Activated naive CD4-positive, alpha-beta T cell treated with anti-CD3 and anti-CD28 coated beads for 36 hours (primary cell): ENCODE measurements at places on chromosomes 6 and 20.

- DNase-seq, result no peak
Measured at GRCh38 chr6:168153553-168153952, 74.5 kb upstream of the FRMD1 start.

- no peak for DNase-seq
Measured at GRCh38 chr6:40774932-40775331, 187.8 kb upstream of the LRFN2 start.

DNA sequence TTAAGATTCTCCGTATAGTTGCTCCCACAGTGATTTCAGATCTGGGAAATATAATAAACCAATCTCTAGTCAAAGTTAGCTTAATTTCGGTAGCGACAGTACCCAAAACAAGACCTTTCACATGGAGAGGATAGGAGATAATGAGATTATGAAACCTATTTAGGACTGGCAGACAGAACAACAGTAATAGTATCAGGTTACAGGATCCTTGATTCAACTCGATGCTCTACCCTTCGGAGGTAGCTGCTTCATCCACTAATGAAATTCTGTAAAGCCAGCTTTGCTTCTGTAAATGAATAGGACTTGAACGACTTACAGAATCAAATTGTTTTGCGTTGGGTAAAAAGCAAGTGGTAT is 534 bp upstream of the AKIRIN2 start:
- DNase-seq, result no peak

DNA sequence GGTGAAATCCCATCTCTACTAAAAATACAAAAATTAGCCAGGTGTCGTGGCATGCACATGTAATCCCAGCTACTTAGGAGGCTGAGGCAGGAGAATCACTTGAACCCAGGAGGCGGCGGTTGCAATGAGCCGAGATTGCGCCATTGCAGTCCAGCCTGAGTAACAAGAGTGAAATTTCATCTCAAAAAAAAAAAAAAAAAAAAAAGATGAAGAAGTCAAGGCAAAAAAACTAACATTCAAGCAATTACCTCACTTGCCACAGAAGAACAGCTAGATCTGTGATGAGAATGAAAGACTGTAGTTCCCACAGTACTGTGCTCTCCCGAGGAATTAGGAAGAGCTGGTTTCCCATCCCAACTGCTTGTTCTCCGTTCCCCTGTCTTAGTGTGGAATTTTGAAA is 144.7 kb upstream of the ECI2 start:
- DNase-seq, result no peak

DNA sequence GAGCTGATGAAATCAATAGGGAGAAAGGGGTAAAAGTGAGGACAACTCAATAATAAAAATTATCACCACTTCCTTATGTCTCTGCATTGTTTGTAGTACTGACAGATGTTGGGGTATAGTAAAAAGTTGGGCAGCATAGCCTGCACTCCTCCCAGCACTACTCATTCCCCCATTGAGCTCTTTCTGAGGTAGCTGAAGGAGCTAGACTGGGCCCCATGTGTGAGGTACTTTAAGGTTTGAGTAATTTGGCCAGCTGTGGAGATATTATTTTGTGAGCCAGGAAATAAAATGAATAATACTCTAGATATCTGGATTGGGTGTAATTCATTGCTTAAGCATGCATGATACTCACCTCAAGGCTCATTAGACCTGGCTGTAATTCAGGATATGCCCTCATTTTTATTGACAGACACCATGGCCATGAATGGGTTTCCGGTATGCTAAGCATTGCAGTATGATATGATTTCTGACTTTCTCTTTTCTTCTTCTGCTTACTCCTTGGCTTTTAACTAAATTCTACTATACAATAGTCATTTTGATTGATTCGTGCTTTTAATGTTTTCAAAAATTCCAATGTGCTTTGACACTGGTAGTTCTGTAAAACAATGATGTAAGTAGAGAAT is 283.9 kb upstream of the RIMS1 start:
- DNase-seq, result no peak

- DNase-seq, result no peak
Measured at GRCh38 chr6:84260926-84261325, 33.5 kb upstream of the CEP162 start.

- no peak for DNase-seq
Measured at GRCh38 chr6:42276034-42276890, 58.6 kb upstream of the MRPS10 start.

DNA sequence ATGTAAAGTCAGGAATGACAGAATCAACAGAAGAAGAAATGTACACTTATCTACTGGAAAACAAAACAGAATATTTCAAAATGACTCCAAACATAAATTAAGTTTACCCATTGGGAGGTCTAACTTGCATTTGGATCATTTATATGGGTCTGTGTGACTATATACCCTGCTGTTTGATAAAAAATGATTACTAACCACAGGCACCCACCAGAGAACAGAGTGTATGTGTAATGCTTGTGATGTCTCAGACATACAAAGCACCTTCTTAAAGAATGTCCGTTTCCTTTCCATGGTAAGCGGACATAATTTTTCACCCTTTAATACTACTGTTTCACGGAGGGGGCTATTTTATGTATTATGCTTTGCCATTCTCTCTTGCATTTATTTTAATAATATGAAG is 19.2 kb downstream of the SIM1 start:
- no peak for DNase-seq

DNA sequence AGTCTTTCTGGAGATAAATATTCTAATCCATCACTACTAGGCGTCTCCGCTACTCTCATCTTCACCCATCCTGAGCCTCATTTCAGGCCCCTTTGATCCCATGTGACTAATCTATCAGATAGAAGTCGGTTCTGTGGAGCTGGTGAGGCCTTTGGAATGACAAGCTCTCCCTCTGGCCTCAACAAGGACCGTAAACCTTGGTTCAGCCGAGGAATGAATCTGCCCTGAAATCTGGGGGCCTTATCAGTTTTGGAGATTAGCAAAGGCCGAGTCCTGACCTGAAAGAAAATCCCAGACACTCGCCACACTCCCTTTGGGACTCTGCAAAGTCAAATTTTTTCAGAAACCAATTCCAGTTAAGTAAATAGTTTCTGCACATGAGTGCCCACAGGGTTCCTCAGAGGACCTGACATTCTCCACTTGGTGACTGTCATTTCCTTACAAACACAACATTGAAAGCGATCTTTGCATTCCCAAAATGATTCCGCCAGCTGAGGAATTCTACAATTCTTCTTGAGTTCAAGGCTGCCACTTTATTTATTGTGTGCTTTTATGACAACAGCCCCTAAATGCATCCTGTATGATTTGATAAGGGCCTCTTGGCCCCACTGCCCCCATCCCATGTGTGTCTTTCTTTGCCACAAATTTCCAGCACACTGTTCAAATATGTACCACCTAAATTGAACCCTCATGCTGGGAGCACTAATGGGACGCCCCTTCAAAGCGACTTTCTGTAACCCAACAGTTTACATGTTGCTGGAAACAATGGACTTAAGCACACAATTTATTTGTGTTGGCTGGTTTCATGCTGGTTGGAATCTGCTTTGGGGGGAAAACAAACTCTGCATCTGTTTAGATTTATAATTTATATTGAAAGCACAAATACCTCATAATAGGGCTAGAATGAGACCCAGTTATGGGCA is 10.0 kb upstream of the RIPOR3 start:
- DNase-seq, result no peak

DNA sequence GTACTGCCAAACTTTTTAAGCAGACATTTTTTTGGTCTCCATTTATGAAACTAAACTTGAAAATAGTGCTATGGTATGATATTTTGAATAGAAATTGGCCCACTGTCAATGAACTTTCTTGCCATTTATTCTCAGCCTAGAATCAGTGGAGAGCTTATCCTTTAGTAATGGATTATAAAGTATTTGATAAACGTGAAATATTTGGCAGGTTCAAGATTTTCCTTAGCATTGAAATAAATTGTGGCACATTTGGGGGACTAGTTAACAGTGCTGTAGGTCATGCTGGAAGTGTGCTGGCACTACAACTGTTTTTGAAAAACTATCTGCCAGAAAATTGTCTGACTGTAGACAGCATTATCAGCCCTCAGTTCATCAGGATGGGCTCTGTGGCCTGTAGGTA is 2.1 kb downstream of the PRSS35 start:
- DNase-seq, result no peak

- DNase-seq, result no peak
Measured at GRCh38 chr6:168332020-168332419, 12.4 kb upstream of the DACT2 start.

DNA sequence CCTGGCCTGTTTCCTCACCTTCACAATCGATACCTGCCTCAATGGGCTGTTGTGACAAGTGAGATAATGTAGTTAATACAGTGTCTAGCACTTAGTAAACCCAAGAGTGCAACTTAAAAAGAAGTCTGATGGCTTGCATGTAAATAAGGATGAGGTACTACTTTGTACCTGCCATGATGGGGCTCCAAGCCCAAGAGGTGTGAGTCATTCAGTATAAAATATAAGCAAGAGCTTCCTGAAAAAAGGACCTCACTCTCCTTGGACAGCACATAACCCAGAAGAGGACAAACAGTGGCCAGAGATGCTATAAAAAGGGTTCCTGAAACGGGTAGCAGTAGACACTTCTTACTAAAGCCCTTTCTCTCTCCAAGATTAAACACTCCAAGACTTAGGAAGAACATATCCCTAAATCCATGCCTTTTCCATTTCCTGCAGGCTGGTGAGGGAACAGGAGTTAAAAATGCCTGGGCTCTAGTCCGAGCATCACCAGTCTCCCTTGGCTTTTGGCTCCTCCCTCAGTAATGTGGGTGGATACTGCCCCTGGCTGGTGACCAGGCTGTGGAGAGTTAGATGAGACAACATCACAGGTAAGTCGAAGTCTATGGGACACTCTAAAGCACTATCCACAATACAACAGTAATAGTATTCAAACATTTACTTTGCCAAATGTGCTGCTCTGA is 4.3 kb downstream of the UBE2V1 start:
- DNase-seq, result no peak

GRCh38 chr6:53825532-53826321 is 30.9 kb downstream of the LRRC1 start:
- DNase-seq, result no peak

GRCh38 chr6:8993111-8993510 is 557.8 kb upstream of the SLC35B3 start:
- no peak for DNase-seq
